ENCODE measurements at places on chromosomes 6 and 20.

- no peak overlapping the region for H3K4me3 ChIP-seq
- no peak for DNase-seq
- H3K27me3 ChIP-seq = no peaks in the 10 kb centered on the region
- H3K36me3 ChIP-seq = no peaks in the 10 kb centered on the region
- no peak overlapping the region for H3K27ac ChIP-seq
These were observed 532 bp upstream of the NPBWR2 start for GRCh38 chr20:64107736-64108457.

DNA sequence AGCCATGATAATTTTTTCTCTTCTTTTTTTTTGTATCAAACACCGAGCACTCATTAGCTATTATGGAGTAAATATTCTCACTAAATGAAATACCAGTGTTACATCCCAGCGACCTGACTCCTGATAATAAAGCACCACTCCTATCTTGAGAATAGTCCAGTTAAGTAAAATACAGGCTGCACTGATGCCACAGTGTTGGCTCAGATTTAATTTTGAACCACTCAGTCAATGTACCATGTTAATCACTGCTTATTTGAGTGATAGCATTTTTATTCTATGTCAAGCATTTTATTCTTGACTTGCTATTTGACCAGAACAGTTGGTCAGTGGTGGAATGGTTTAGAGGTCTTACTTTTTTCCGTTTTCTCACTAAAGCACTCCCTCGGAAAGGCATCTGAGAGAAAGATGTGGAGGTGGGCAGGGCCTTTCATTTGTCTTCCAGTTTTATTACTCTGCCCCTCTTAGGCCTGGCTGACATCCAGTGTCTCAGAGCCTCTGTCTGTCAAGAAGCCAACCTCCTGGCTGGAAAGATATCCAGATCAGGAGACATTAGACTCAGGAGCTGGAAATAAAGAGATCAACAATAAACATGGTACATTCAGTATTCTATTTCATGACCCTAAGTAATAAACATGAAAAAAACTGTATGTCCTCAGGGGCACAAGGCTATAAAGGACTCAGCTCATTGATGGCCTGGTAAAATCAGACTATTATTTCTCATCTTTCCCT lies 457.8 kb downstream of the EPM2A start:
- no peak for DNase-seq
- H3K27ac ChIP-seq = no peak overlapping the region
- H3K4me3 ChIP-seq = no peak overlapping the region
- H3K36me3 ChIP-seq = no peaks in the 10 kb centered on the region

DNA sequence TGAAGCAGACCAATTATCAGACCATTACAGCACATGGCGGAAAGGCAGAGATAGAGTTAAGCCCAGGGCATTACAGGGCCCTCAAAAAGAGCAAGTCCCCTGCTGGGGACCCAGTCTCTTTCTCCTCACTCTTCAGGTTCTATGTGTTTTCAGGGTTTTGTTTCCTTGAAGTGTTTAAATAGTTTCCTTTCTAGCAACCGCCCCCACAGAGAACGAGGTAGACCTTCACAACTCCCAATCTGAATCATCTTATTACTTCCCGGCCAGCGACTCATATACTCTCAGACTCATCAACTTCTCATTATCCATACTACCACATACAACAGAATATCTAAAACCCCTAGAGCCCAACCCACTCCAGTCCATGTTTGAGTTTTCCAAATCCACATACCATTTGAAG lies 526.6 kb upstream of the ARID1B start:
- no peaks in the 10 kb centered on the region for H3K27me3 ChIP-seq
- H3K27ac ChIP-seq = no peak overlapping the region
- no peak for DNase-seq
- no peak overlapping the region for H3K4me3 ChIP-seq
- H3K36me3 ChIP-seq = no peaks in the 10 kb centered on the region
- H3K4me1 ChIP-seq = no peaks in the 10 kb centered on the region

- H3K4me3 ChIP-seq = no peak overlapping the region
- H3K36me3 ChIP-seq = no peaks in the 10 kb centered on the region
- H3K27me3 ChIP-seq = no peaks in the 10 kb centered on the region
- H3K4me1 ChIP-seq = no peaks in the 10 kb centered on the region
- no peak overlapping the region for H3K27ac ChIP-seq
These were observed 59.7 kb upstream of the SAMD3 start for GRCh38 chr6:130282234-130282995.

DNA sequence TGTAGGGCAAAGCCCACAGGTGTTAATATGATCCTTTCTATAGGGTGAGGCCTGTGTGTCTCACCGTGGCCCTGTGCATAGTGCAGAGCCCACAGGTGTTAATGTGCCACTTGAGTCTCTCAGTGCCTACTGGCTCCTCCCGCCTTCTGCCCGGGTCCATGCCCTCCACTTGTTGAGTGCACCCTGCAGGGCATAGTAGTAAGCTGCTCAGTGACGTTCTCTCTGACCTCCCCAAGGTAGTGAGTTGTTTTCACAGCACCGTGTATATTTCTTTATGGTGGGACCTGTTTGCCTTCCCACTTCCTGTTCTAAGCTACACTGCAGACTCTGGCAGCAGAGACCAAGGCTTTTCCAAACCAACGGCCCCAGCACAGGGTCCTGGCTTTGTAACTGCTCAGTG lies 64.5 kb upstream of the SLC22A1 start:
- no peak overlapping the region for H3K27ac ChIP-seq
- no peaks in the 10 kb centered on the region for H3K4me1 ChIP-seq
- H3K4me3 ChIP-seq = no peak overlapping the region
- DNase-seq = no peak
- H3K27me3 ChIP-seq = no peaks in the 10 kb centered on the region
- H3K36me3 ChIP-seq = peaks cover 59% of the 10 kb centered on the region

Data from thoracic aorta (tissue), 2 donors.